Panc1 (cell line): ENCODE measurements at places on chromosomes 12 and 14. TPM values are rescaled to one million over a fixed set of nuclear protein-coding genes. Genes with fewer than 3 reads are reported as not detected.

Gene MGAT4C
- not detected for total RNA-seq

Gene TEDC1
- total RNA-seq, result 47.8 TPM

GRCh38 chr14:103444837-103445524 is 59.8 kb downstream of the MARK3 start:
- no peak for DNase-seq

DNA sequence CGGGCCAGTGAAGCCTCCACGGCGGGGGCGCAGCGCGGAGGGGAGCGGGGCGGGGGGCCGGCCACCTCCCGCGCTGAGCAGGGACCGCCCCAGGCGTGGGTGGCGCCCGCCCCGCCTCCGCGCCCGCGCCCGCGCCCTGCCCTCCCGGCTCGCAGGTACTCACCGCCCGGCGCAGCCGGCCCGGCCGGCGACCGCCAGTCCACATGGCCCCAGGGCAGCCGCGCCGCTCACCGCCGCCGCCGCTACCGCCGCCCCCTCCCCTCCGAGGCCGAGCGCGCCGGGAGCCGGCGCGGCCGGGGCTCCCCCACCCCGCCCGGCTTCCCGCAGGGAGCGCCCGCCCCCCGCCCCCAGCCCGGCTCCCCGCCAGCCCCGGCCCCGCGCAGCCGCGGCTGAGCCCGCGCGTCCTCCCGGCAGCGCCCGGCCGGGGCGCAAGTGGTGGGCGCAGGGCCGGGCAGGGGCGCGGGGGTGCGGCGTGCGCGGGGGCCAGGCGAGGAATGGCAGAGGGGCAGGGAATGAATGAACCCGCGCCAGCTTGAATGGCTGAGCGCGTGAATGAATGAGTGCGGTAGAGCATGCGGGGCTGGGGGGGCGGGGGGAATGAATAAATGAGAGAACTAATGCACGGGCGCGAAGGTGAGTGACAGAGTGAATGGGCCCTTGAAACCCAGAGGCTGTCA is at the start of gene BEGAIN:
Gene BEGAIN, minus strand, starts transcription at position 332 of the 677 bp plus-strand sequence. Its CDS starts 127 bp downstream, at position 205.
- DNase-seq, result no peak

Gene PPM1H
- 22.9 TPM for total RNA-seq

Gene ASPG
- total RNA-seq, result not detected

Gene ACAD10
- total RNA-seq, result 30.8 TPM

DNA sequence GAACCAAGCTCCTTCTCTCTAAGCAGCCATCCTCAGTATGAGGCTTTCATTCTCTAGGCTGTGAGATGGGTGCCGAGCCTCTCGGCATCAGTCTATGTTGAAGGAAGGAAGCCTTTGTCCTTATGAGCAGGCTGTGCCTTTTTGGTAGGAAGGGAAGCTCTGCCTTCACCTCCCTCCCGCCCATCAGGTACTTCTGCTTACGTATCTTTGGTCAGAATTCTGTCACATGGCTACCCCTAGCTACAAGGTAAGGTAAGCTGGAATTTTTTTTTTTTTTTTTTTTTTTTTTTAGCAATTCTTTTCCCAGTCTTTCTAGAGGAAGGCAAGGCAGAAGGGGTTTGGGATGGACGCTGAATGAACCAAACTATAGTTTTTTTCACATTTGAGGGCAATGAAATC is 16.9 kb downstream of the BATF start:
- DNase-seq, result no peak

- DNase-seq, result no peak
Observed at GRCh38 chr12:20351406-20351805, 16.9 kb upstream of the PDE3A start.

GRCh38 chr12:64232196-64232595 is 10.1 kb upstream of the KICS2 start:
- DNase-seq, result no peak

Gene DDX23
- 130 TPM for total RNA-seq

GRCh38 chr12:113155646-113156045 is 6.1 kb downstream of the CFAP73 start:
- no peak for DNase-seq

DNA sequence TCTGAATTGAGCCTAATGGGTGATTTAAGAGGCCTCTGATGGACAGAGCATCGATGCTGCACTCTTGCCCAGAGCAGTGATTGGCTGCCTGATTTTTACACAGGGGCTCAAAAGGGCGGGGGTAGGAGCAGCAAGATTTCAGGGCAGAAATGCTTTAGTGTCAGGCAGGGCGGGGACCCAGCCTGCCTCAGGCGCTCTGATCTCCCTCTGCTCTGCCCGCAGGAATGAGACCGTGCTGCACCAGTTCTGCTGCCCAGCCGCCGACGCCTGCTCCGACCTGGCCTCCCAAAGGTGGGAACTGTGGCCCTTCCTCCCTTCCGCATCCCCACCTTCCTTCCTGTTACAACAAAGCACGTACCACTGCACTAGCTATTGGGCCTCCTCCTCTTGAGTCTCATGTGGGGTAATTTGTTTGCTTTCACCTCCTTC is 32.4 kb downstream of the IQSEC3 start:
- no peak for DNase-seq

GRCh38 chr14:95138876-95139275 is 18.5 kb downstream of the DICER1 start:
- no peak for DNase-seq

DNA sequence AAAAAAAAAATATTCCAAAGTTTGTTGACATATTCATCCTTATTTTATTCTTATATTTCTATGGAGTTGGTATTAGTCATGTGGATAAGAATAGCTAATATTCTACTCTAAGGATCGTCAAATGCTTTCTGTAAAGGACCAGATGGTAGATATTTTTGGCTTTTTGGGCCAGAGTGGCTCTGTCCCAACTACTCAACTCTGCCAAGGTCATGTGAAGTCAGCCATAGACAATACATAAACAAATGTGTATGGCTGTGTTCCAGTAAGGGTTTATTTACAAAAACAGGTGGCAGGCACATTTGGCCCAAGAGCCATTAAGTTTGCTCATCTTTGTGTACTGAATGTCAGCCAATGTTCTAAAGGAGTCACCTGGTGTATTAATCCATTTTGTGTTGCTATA is 131.8 kb downstream of the TBX5 start:
- DNase-seq, result no peak

Gene SRSF5
- total RNA-seq, result 154 TPM

DNA sequence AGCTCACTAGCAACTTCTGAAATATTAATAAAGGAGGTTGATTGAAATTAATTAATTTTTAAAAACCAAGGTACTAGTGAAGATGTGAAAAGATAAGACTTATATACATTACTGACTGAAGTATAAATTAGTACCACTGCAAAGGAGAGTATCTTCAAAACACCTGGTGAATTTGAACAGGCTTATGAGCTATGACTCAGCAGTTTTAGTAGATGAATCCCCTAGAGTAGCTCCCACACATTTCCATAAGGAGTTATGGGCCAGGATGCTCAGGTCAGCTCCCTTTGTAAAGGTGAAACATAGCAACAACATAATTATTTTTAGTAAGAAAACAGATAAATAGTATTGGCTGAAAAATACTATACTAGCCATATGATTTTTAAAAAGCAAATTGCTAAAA is 218.6 kb downstream of the SYT1 start:
- no peak for DNase-seq
